ENCODE measurements at places on chromosomes 12 and 14.

DNA sequence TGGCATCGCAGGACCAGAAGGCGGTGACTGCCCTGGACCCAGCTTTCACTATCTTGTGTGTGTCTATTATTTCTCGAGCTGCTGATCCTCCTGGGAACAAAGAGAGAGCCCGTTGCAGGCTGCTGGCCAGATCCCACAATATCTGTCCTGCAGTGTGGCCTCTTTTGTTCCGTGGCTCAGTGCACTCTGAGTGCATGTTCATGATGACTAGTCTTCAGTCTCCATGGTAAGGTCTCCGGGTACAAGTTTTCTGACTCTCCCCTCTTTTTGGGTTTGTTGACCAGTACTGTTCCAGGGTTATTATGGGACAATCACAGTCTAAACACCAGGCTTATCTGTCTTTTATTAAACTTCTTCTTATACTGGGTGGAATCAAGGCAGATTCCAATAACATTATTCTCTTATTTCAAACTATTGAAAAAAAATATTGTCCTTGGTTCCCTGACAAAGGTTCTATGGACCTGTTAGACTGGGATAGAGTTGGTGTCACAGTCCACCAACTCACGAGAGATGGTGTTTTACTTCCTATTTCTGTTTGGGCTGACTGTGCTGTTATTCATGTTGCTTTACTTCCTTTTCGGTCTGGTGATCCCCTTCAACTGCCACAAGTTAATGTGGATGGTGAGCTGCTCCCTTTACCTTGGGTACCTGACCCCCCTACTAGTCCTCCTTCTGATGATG is 192.9 kb upstream of the ALG10B start:
- no peak for DNase-seq

DNA sequence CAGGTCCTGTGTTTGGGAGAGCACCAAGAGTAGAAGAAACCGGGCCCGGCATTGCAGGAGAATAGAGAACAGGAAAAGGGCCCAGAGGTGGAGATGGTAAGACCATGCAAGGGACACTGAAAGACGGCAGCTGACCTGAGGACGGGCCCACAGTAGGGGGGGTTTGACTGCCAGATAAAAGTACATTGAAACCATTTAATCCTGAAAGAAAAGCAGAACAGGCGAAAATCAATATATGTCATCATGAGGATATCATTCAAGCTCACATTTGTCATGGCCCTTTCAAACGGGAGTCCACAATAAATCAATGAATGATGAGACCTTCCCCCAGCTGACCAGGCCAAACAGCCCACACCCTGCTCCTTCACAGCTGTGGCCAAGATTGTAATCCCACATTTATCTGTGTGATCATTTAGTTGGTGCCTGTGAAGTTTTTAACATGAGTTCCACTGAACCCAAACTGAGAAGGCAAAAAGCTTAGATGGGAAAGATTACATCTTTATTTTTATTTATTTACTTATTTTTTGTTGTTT is 39.5 kb downstream of the E2F7 start:
- DNase-seq = no peak

DNA sequence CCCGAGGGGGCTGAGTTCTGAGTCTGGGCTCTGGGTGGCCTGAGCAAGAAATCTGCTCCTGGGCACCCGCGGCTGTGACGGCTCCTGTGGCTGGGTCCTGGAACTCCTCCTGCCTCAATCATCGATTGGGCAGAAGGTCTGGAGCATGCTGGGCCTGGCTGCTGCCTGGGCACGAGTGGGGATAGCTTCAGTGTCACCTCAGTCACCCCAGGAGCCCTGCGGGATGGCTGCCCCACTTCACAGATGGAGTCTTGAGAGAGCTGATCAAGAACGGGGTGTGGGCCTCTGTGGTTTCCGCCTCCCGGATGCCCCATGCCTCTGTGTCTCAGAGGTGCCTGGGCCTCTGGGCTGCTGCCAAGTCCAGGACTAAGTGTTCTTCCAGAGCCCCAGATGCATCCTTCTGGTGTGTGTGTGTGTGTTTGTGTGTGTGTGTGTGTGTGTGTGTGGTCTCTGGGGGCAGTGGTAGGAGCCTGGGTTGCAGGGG is 185.6 kb upstream of the C14orf180 start:
- no peak for DNase-seq

DNA sequence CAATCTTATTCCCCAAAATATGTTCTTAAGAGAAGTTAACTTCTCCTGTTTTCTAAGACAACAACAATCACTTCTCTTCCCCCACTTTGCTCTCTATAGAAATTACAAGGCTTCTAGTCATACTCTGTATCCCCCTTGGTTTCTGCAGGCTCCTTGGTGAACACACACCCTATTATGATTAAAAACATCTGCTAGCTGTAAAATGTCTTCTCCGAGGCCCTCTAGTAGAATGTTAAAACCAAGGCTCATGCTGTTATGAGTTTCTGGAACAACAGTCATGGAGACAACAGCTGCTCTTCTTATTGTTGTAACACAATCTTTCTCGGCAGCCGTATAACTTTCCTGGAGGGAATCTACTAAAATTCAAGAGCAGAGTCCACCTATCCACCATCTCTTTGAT is 397.5 kb upstream of the CCDC196 start:
- no peak for DNase-seq

DNA sequence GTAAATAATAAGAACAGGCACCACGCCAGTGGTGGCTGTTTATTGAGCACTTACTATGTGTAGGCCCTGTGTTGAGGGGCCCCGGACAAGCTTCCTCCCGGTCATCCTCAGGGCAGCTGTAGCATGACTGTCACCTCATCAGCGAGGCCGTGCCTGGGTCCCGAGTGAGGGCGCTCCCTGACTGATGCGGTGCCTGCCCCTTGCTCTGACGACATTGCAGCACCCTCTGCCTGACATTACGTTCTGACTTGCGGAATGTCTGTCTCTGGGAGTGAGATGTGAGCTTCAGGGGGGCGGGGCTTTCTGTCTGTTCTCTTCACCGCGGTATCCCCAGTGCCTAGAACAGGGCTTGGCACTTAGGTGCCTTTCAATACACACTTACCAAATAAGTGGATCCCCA is 167.6 kb downstream of the RBM19 start:
- DNase-seq = no peak

DNA sequence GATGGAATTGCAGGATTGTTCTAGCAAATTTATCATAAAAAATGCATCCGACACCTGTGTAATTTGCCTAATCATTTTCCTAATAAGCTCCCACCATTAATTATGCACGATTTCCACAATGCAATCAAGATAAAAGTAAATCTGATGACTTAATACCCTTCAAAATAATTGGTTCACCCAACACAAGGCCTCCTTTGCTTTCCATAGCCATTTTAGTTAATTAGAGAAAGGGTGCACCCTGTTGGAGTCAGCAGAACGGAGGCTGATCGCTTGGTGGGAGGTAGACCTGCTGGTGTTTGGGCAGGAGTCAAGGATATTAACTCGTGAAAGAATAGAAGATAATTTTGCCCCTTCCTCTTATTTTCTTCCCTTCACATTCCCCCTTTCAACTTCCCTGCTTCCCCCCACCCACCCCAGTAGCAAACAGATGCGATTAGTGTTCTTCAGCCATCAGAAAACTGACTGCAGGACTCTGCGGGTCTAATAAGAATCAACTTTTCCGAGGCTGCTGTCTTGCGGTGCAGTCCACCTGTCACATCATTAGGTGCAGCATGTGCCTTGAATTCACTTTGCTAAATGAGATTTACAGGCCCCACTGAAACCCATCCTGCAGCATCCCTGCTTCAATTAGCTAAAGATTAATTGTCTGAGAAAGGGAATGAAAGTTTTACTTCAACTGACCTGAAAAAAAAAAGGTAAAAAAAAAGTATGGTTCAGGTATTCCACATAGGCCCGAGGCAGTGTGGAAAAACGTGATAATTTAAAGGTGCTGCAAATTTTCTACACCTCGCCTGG is 553.7 kb upstream of the LMO3 start:
- no peak for DNase-seq

GRCh38 chr14:34087571-34087970 is 136.7 kb upstream of the EGLN3 start:
- no peak for DNase-seq

- DNase-seq = no peak
Measured at GRCh38 chr14:33065634-33066033, 127.0 kb downstream of the NPAS3 start.

DNA sequence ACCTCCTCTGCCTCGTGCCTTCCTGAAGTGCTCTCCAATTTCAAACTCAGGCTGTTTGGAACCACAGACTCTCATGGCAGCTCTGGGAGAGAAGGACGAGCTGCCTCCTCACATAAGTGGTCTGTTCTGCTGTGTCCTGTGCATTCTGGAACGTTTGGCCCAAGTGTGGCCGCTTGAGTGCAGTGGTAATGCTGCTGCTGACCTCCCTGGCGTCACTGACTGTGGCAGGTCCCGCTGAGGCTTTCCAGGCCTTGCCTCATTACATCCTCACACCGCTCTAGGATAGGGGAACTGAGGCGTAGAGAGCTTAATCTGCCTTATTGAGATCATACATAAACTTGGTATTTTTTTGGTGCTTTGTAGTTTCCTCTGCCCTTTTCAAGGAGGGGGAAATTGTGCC is 14.2 kb downstream of the CCDC92 start:
- no peak for DNase-seq

DNA sequence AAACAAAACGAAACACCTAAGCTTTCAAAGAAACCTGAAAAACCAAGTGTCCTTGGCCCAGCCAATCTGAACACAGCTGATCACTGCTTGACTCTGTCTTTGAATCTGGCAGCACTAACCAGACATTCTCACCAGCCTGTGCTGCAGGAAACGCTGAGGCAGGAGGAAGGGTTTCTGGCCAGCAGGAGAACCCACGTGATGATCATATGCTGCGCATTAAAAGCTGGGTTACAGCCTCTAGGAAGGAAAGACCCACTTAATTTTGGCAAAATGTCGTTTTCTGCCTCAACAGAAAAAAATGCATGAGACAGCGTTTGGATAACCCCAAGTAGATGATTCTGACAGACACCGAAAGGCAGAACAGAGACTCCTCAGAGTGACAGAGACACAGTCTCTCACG is 9.8 kb downstream of the APPL2 start:
- no peak for DNase-seq

- DNase-seq = no peak
Measured at GRCh38 chr12:50642761-50643160, 121.1 kb upstream of the ATF1 start.

DNA sequence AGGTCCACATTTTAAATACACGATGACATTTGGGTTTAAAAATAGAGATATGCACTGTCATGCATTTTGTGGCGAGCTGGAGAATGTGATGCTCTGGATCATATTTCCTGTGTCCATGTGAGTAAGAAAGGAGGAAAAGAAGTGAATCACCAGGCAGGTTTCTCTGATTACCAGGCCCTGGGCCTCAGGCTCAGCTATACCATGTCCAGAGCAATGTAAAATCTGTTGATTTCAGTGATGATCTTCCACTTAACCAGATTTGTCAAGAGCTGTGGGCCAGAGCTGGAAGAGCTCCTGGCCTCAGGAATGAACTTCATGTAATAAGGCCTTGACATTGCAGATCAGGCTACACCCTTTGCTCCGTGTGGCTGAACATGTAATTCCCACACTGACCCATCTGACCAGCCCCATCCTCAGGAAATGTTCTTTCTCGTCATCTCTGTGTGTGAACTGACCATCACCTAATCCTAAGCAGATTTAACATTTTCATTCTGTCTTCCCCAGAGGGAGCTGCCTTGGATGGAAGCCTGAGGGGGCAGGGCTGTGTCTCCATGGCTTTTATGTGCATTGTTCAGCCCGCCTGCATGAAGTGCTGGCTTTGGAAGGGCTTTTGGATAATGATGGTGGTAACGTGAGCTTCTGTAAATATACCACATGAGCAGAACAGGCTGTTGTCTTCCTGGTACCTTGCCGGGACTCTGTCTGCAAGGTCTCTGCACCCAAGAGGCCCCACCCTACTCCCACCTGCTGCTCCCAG is 54.5 kb downstream of the CRACR2A start:
- DNase-seq = no peak

GRCh38 chr14:90288651-90289355 is 32.5 kb downstream of the PSMC1 start:
- DNase-seq = no peak

DNA sequence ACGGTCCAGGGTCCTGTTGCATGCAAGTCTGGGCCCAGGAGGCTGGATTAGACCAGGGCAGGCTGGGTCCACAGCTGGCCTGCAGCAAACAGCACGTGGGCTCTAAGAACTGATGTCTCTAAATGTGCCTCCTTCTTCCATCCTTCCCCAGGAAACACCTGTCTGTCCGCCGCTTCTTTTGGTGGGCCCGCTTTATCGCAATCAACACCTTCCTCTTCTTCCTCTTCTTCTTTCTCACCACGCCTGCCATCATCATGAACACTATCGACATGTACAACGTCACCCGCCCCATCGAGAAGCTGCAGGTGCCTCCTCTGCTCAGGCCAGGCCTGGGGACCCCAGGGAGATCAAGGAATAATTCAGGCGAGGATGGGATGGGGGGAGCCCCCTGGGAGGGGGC is 28.3 kb downstream of the NGB start:
- DNase-seq = no peak

- no peak for DNase-seq
Measured at GRCh38 chr12:66956300-66956699, 277.4 kb upstream of the GRIP1 start.

DNA sequence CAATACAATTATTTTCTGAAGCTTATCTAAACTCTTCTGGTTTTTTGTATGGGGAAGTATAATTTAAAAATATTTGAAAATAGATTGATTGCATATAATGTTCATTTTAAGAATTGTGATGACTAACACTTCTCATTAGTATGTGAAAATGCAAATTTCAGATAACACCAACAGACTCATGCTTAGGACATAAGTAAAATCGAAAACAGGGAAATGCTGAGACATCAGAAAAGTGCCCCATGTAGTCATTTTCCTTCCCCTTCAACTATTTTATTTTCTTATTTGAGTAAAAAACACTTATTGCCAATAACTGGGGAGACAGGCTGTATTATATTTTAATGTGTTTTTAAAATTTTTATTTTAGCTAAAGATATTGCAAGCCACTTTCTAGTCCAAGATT is 814.7 kb downstream of the GALC start:
- no peak for DNase-seq

GRCh38 chr12:50050410-50051098 is 6.8 kb upstream of the ASIC1 start:
- no peak for DNase-seq

GRCh38 chr12:1884651-1885050 is 33.8 kb downstream of the CACNA2D4 start:
- no peak for DNase-seq

DNA sequence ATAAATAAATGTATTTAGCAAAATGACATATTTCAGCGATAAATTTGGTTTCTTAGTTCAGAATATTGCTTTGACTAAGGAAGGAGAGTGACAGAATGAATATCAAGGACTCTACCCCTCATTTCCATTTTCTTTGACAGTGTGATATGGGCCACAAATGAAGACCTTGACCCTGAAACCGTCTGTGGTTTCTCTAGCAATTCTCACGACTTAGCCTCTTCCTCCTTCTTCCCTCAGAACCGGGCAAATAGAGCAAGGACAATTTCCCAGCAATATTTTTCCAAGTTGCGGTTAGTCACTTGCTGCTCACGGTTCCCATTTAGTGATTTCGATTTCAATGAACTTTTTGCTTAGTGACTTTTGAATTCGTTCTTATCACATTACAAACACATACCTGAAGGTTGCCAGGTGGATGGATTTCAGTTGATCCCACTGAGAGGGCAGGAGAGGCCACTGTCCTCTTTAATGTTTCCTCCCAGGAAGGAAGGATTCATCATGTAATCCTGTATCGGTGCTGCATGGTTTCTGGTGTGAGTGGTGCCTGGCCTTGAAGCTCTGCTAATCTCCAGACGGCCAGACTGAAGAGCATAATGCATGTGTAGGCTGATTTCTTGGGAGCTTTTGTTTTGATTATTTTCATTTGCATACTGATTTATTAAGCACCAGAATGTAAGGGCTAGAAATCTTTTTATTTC is 77.6 kb downstream of the CHST11 start:
- no peak for DNase-seq

Measured in renal cortex interstitium (tissue), 15 donors.